ENCODE measurements at places on chromosomes 2 and 18.

DNA sequence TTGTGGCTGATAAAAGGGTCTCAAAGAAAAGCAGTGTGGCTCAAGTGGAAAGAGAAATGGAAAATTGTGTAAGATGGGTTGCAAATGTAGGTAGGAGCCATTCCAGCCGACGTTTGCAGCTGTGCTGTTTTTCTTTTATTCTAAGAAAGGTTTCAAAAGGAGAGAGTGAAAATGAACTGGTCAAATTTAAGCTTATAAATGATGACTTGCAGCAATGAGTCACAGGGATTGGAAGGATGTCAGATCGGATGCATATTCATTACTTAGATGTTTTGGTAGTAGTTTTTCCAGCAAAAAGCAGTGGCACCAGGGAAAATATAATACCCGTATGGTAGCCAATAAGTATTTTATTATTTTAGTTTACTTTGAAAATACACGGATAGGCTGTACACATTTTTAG is 79.1 kb downstream of the LRRTM4 start:
- no peak for DNase-seq

GRCh38 chr2:38560092-38560491 is 42.6 kb downstream of the HNRNPLL start:
- DNase-seq, result no peak

GRCh38 chr2:30705711-30706533 is 101.3 kb downstream of the CAPN13 start:
- DNase-seq, result no peak

DNA sequence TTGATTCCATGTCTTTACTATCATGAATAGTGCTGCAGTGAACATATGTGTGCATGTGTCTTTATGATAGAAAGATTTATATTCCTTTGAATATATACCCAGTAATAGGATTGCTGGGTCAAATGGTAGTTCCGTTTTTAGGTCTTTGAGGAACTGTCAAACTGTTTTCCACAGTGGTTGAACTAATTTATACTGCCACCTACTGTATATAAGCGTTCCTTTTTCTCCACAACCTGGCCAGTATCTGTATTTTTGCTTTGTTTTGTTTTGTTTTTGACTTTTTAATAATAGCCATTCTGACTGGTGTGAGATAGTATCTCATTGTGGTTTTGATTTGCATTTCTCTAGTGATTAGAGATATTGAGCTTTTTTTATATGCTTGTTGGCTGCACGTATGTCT is 641.6 kb downstream of the SUCLG1 start:
- DNase-seq, result no peak

DNA sequence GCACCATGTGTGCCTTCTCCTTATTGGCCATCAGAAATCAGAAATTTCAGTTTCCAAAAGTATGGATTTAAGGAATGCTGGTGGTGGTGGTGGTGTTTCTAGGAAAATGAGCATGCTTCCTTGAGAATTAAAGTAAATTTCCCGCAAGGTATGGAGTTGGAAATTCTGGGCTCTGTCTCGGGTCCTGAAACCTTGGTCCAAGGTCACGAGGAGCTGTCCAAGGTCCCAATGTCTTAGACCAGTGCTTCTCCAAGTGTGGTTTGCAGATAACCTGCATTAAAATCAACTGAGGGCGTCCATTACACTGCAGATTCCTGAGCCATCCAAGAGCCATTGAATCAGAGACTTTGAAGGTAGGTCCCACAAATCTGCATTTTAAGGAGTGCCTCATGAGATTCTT is 210.9 kb upstream of the PKDCC start:
- DNase-seq, result no peak

DNA sequence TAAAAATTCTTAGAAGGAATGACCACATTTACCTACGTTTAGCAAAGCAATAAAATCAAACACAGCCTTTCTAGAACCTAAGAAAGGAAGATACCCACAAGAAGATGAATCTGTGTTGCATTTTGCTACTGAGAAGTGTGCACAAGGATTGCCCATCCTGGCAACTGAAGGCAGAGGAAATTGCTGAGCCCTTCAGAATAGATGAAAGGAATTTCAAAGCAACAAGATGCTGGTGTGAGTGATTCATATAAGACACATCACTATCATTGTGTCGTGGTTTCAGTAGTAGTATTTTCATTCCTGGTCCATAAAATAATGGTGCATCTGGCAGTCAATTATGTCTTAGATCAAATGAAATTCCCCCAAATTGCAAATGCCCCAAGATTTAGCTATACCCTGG is 48.4 kb upstream of the ANKRD44 start:
- no peak for DNase-seq
